ENCODE measurements at places on chromosomes 13 and 19.

DNA sequence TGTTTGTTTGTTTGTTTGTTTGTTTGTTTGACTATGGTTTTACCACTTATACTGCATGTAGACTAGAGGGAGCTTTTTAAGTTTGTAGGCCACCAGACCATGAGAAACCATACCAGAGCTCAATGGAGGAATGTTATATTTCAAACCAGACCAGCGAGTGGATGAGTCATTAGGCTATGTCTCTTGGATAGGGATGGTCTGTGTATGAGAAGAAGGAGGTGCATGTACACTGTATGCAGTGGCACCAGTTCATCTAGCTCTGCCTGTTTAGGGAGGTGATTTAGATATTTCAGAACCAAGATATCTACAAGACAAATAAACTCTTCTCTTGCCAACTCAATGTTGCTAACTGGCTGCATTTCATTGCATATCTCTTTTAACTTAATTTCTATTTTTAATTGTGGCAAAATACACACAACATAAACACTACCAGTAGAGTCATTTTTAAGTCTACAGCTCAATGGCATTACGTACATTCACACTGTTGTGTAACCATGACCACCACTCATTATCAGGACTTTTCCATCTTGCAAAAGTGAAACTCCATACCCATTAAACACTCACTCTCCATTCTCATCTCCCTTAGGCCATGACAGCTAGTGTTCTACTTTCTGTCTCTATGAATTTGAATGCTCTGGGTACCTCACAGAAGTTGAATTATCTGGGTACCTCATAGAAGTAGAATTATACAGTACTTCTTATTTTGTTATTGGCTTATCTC is 29.2 kb downstream of the SYDE1 start:
- DNase-seq = no peak

DNA sequence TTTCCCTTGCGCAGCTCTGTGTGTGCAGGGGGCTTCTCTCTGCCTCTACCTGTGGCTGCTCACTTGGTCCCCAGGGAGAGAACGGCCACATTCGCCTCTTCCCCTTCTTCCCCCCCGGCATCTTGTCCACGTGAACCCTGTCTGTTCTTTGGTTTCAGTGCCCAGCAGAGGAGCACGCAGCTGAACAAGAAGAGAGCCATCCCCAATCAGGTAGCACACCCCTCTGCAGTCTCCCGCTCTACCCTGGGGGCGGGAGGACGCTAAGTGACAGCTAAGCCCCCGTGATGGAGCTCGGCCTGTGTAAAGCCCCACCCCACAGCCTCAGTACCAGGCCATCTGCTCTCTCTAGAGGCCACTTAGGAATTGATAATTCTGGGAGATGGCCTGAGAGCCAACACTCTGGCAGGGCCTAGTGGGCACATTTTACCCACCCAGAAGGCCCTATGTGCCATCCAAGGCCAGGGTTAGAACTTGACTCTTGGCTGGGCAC is 30.2 kb downstream of the TMED1 start:
- peak; percentile 34 for DNase-seq

GRCh38 chr19:2478278-2478755 is 2.4 kb downstream of the GADD45B start:
- peak; percentile 41 for DNase-seq

- DNase-seq = no peak
Measured at GRCh38 chr13:95676105-95676761, 706 bp upstream of the DNAJC3 start.

GRCh38 chr13:28346154-28346553 is 148.8 kb downstream of the FLT1 start:
- no peak for DNase-seq

DNA sequence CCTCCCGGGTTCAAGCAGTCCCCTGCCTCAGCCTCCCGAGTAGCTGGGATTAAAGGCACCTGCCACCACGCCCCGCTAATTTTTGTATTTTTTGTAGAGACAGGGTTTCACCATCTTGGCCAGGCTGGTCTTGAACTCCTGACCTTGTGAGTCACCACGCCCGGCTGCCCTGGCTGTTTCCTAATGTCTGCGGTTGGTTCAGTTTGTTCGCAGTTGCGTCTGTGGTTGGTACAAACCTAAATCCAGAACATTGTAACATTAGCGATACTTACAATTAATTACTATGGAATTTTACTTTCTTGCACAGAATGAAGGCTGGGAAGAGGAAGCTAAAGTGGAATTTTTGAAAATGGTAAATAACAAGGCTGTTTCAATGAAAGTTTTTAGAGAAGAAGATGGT is 38.1 kb downstream of the RNF17 start:
- DNase-seq = no peak
